NCI-H1092 treated with DMSO at 0.1 percent for 48 hours (cell line): ENCODE measurements at places on chromosomes 7 and 10.

GRCh38 chr7:106823631-106824030 lies 41.5 kb upstream of the PIK3CG start:
- DNase-seq: no peak

DNA sequence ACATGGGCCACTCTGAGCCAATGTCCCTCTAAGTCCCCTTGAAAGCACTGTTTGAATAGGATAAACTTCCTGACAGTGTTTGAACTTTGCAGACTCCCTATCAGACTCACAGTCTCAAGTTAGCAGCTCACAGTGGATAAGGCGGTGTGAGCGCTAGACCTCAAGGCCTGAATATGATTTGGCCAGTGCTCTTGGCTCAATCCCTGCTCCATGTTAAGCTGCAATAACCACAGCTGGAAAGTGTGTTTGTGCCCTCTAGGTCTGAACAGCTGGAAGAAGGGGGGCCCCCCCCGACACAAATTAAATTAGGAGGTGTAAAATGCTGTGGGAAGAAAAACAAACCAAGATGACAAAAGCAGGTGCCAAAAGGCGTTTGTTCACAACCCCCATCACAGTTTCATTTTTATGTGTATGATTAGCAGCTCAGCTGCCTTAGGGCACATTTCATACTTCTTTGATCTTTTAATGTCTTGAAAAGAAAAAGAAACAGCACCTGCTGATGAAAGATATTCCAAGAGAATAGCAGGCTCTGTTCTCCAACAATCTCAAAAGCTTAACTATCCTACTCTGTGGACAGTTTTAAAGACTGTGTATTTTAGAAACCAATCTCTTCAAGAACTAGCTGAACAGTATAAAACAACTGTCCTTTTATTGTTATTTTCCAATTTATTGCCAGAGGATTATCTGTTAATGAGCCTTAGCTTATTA lies 167.6 kb downstream of the SNX13 start:
- no peak for DNase-seq

- DNase-seq: no peak
These were observed 75.9 kb downstream of the PFKFB3 start for GRCh38 chr10:6278519-6279120.

DNA sequence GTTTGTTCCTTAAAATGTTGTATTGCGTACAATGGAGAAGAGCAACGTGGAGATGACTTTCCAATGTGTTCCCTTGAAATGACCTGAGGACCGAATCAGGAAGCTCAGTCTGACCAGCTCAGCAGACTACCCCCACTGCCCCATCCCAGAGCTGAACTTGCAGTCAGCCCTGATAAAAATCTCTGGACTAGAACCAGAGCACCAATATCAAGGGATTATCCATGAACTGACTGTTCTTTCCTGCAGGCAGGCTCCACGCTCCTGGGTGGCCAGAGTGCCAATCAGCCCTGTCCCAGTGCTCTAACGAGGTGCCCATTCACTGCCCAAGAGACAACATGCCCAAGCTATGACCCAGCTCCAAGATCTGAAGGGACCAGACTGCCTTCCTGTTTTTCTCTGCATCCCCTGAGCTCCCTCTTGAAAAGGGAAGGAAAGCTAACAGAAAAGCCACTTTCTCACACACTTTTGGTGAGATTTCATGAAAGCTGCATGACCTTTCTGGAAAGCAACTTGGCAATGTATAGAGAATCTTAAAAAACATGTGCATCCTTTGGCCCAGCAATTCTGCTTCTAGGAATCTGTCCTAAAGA lies 130.2 kb downstream of the KCNMA1 start:
- no peak for DNase-seq

GRCh38 chr10:103968441-103969391 lies 1.8 kb downstream of the SLK start:
- DNase-seq: no peak

DNA sequence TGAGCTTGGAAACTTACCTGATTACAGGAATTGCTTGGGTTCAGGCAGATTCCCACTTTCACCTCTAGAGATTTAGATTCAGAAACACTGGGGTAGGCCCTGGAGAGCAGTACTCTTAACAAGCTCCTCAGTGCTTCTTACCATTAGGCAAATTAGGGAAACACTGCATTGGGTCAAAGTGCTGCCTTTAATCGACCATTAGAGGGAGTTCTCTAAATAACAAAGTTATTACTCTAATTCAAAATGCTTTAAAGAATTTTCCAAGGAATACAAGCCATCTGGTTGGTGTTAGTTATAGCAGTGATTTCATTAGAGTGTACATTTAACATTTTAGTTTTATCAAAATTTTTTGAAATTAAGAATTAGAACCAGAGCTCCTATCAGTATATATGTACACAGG lies 324.5 kb downstream of the GFRA1 start:
- DNase-seq: no peak

DNA sequence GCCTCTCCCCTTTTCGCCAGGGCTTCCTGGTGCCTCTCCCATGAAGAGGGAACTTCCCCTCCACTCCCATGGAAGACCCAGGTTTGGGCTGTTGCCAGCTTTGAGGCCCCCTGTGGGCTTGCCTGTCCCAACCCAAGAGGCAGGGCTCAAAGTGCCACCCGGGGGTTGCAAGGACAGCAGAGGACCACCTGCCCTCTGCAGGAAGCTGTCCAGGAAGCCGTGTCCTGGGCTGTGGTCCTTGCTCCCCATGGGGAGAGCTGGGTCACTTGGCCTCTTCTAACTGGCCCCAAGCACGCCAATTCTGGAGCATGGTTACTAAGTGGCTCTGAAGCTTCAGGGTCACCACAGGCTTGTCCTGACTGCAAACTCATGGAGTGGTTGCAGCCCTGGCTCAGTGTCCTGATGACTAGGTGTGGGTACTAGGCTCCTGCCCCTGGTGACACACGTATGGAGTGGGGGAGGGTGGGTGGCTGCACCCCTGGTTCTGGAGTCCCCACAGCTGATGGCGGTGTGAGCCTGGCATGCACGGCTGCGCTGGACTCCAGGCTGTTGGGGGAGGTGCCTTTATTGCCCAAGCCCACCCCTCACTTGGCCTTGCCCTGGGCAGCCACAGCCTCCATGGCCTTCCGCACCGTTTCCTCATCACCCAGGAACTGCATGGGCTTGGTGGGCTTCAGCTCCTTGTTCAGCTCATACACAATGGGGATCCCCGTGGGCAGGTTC lies 3.0 kb downstream of the PGAM2 start:
- DNase-seq: no peak

GRCh38 chr10:114477285-114477684 lies 73.0 kb upstream of the AFAP1L2 start:
- no peak for DNase-seq

DNA sequence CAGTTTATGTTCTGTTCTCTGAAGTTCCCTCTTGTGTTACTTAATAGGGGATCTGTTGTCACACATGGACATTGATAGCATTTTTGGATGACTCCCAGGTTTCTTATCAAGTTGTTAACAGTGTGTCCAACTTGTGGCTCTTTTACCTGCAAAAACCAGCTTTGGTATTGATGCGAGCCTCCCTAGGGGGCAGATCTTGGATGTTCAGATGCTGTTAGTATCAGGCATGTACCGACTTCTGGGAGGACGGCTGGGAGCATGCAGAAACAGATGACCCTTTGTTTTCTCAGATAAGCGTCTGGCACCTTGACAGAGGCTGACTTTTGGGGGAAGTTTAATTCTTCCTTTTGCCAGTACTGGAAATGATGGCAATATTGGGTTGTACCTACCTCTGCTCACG lies 2.2 kb downstream of the PLPP4 start:
- no peak for DNase-seq

DNA sequence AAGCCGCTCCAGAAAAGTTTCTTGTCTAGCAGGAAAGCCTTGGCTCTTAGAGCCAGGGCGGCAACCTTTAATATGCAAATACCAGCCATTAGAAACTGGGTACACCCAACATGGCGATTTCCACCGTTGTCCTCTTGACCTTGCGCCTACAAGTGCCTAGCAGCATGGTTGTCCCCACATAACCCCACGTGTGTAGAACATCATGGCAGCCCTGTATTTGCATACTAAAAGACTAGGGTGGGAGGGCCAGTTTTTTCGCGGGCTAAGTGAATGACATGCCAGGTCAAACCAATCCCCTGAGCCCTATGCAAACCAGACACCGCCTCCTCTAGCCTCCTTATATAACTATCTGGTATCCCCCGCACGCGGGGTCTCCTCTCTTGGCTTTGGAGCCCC lies 58.4 kb upstream of the FZD8 start:
- DNase-seq: no peak

DNA sequence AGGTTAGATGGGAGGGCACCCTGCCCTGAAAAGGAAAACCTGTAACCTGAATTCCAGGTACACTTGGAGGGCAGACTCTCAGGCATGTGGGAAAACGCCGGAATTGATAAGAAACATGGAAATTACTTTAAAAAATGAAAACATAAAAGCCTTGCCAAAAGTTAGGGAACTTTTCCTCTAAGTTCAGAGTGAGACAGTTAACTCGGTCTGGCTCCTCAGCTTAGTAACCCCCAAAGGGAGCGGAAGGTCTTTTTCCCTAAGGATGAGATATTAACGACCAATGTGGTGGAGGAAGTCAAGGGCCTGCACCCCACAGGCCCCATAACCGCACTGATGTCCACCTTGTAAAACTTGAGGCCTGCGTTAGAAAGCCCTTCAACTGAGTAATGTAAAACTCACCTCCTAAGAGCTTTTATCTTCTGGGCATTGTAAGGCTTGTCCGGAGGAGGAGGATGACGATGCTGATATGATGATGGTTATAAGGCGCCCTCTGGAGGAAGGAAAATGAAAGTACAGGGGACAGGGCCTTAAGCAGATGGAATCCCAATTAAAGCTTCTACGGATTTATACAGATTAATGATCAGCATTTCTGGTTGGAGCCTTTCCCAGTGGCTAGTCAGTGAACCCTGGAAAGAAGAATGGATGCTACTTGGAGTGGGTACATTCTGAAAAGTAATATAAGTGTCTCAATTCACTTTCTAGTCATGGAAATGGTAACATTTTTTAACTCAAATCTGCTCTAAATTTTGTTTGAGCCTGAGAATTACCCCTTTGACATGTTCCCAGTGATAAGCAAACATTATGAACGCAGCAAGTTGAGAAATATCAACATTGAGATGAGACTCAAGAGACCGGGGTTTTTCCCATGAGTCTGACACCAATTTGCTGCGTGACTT lies 694 bp downstream of the COL1A2 start:
- peak; percentile 85 for DNase-seq

DNA sequence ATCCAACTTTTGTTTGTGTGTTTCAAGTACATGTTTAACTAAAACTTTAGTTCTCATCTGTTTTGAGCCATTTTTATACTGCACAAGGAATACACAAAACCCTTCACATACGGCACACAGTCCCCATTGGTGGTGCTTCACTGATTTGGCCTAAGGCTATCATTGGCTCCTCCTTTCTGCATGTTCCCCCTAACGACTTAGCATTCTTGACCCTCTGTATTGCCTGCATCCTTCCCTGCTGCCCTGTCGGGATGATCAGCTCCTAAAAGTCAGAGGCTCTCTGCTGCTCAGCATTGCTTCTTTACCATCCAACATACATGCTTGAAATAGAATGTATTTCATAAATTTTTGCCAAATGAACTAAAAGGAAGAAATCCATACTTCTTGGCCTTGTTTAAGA lies 111.4 kb upstream of the ABCB5 start:
- DNase-seq: no peak

- DNase-seq: no peak
These were observed 12.9 kb upstream of the INPP5A start for GRCh38 chr10:132524443-132525285.

- DNase-seq: peak; percentile 60
These were observed at the start of gene CRPPA for GRCh38 chr7:16421333-16422102. TSS of gene CRPPA (minus strand) at chr7:16421538. CDS start at chr7:16421322, 216 bp downstream.

DNA sequence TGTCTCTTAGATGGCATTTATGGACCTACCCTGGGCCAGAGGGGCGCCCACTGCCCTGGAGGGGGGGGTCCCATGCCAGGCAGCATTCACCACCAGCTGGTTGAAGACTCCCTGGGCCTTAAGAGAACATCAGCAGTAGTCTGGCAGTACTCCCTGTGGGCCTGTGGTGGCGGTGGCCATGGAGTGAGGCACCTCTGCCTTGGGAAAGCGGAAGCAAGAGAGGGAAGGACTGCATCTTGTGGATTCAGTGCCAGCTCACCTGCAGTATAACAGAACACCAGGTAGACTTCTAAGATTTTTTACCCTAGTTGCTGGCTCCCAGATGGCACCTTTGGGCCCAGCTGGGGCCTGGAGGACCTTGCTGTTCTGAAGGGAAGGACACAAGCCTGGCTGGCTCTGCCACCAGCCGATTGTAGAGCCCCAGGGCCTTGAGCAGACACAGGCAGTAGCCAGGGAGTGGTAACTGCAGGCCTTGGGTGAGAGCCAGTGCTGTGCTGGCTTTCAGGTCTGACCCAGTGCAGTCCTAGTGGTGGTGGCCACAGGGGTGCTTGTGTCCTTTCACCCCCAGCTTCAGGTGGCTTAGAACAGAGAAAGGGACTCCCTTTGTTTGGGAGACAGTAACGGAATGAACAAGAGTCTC lies 15.8 kb downstream of the PLAC9 start:
- DNase-seq: no peak

GRCh38 chr7:5452937-5453540 lies 29.4 kb upstream of the TNRC18 start:
- DNase-seq: no peak

- no peak for DNase-seq
These were observed 94.9 kb downstream of the CARD11 start for GRCh38 chr7:2948749-2949148.

GRCh38 chr7:157613575-157614322 lies 276.9 kb downstream of the DNAJB6 start:
- DNase-seq: no peak

- no peak for DNase-seq
These were observed 110.2 kb downstream of the SRI start for GRCh38 chr7:88109612-88110011.
